A549 treated with CORT108297 at 1 μM for 4 hours (cell line): ENCODE measurements at places on chromosomes 13 and 19. TPM values are rescaled to one million over a fixed set of nuclear protein-coding genes. Genes with fewer than 3 reads are reported as not detected.

FFAR1 gene
- 0.05 TPM in 1 of 5 replicates, not detected in the others for total RNA-seq

CDC42EP5 gene
- total RNA-seq = not detected in 5 replicates

ZNF135 gene
- not detected in 5 replicates for total RNA-seq

VWA8 gene
- total RNA-seq = 6.4 to 7.7 TPM (median 6.6 TPM) in 5 replicates

WDR88 gene
- total RNA-seq = 0.09 to 0.52 TPM (median 0.15 TPM) in 3 of 5 replicates, not detected in the others

TNFRSF19 gene
- 2.8 to 3.6 TPM (median 3.2 TPM) in 5 replicates for total RNA-seq

ZNF540 gene
- 0.06 to 0.17 TPM (median 0.16 TPM) in 4 of 5 replicates, not detected in the other for total RNA-seq

RXFP2 gene
- total RNA-seq = not detected in 5 replicates

MCEMP1 gene
- total RNA-seq = not detected in 5 replicates

BAX gene
- total RNA-seq = 293 to 394 TPM (median 360 TPM) in 5 replicates
